Spinal cord (tissue), 10 donors: ENCODE measurements at places on chromosomes 3 and 15. TPM values are rescaled to one million over a fixed set of nuclear protein-coding genes. Genes with fewer than 3 reads are reported as not detected.

- no peaks in the 10 kb centered on the region for H3K4me1 ChIP-seq
- H3K36me3 ChIP-seq = no peaks in the 10 kb centered on the region
- H3K27ac ChIP-seq = no peak overlapping the region
- DNase-seq = no peak
- H3K27me3 ChIP-seq = no peaks in the 10 kb centered on the region
These were observed 29.0 kb upstream of the TBC1D5 start for GRCh38 chr3:17771177-17772017.

- H3K4me1 ChIP-seq = peaks cover 44% of the 10 kb centered on the region
- no peaks in the 10 kb centered on the region for H3K27me3 ChIP-seq
- H3K27ac ChIP-seq = no peak overlapping the region
- H3K4me3 ChIP-seq = no peak overlapping the region
These were observed 106.0 kb downstream of the LRIG1 start for GRCh38 chr3:66394753-66395249.

DNA sequence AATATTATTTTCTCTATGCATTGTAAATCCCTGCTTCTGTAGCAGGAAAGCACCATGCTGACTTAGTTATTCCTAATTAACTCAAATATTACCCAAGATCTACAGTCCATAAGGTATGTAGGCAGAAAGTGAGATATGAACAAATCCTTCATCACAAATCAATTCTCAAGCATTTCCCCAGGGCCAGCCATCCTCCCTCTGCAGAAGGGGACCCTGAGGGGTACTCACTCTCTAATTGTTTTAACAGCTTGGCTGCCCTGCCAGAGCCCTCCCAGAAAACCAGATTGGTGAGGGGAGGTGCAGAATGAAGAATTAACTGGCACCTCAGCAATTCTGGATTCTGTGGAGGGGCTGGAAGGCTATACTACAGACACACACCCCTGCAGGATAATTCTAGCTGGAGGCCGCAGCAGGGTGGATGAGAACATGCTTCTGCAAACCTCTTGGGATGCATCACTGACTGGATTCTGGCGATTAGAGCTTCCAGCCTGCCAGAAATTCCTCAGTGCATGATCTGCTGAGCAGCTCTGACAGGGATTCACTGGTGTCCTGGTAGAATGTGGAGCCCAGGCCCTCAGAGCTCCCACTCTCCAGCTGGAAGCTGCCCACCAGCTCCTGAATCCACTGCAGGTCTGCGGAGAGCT is 88.6 kb upstream of the HERC1 start:
- peaks cover 8% of the 10 kb centered on the region for H3K36me3 ChIP-seq
- H3K27me3 ChIP-seq = no peaks in the 10 kb centered on the region
- no peak for DNase-seq
- no peak overlapping the region for H3K27ac ChIP-seq
- H3K4me1 ChIP-seq = peaks cover 32% of the 10 kb centered on the region

- no peaks in the 10 kb centered on the region for H3K4me1 ChIP-seq
- H3K27ac ChIP-seq = no peak overlapping the region
- no peak for DNase-seq
- no peak overlapping the region for H3K4me3 ChIP-seq
These were observed 317.0 kb upstream of the TPRG1 start for GRCh38 chr3:188854772-188855149.

Gene SLC12A1
- 5.6 TPM for total RNA-seq

Gene CSPG4
- total RNA-seq = 19.7 TPM

- no peaks in the 10 kb centered on the region for H3K27me3 ChIP-seq
- no peak overlapping the region for H3K27ac ChIP-seq
- H3K4me1 ChIP-seq = no peaks in the 10 kb centered on the region
- no peak overlapping the region for H3K4me3 ChIP-seq
- no peak for DNase-seq
- no peaks in the 10 kb centered on the region for H3K36me3 ChIP-seq
These were observed 11.0 kb upstream of the RAB7A start for GRCh38 chr3:128714887-128715491.

DNA sequence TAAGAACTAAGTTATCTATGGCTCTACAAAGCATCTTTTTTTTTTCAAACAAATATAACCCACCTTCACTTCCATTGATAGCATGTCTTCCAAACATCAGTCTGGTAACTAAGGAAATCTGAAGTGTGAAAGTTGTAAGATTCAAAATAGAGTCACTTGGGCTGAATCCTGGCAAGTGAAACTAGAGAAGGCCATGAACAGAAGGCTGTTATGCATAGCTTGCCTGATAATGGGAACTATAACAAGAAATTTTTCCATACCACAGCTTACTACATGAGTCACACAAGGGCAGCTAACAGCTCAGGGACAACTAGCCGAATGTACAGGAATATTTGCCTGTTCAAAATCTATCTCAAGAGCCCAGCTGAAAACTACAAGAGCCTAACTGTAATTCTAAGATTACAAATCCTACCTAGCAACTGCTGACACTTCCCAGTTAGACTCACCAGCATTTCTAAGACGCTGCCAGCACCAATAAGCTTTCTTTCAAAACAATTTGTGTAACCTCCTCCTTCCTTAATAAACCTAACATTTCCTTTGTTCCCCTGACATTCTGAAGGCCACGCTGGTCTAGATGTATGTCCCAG is 1066.5 kb downstream of the PLOD2 start:
- H3K4me3 ChIP-seq = no peak overlapping the region
- no peak for DNase-seq
- H3K27ac ChIP-seq = no peak overlapping the region
- H3K36me3 ChIP-seq = no peaks in the 10 kb centered on the region
- H3K27me3 ChIP-seq = no peaks in the 10 kb centered on the region
- H3K4me1 ChIP-seq = no peaks in the 10 kb centered on the region

GRCh38 chr3:123587401-123587800 is 2.5 kb upstream of the HACD2 start:
- H3K4me3 ChIP-seq = no peak overlapping the region
- DNase-seq = no peak
- H3K4me1 ChIP-seq = no peaks in the 10 kb centered on the region
- no peaks in the 10 kb centered on the region for H3K36me3 ChIP-seq
- no peaks in the 10 kb centered on the region for H3K27me3 ChIP-seq

Gene CPNE9
- total RNA-seq = 3.3 TPM

DNA sequence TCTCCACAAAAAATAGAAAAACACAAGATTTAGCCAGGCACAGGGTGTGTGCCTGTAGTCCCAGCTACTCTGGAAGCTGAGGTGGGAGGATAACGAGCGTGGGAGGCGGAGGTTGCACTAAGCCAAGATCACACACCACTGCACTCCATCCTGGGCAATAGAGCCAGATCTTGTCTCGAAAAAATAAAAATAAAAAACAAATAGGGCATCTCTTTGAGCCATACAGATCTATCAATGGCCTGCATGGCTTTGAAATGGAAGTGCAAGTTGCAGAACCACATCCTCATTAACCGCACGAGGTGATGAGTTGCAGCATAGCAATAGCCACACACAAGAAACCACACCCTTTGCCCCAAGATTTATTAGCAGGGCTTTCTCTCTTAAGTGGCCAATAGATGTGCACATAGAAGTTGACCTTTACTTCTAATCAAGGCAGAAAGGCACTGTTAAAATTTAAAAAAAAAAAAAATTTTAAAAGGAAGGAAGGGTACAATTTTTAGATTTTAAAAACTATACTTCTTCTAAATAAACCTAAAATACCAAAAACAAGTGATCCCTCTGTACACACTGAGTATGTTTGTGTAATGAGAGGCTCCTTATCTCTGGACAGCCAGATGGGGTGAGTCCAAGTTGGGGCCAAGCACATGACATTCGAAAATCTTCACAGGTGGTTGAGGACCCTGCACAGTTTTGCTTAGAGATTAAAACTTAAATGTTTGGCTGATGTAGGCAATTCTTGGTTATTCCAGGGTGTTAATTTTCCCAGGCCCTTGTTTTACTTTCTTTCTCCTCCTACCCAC is 53.4 kb downstream of the FILIP1L start:
- H3K36me3 ChIP-seq = no peaks in the 10 kb centered on the region
- no peaks in the 10 kb centered on the region for H3K27me3 ChIP-seq
- H3K4me1 ChIP-seq = no peaks in the 10 kb centered on the region
- no peak overlapping the region for H3K27ac ChIP-seq

DNA sequence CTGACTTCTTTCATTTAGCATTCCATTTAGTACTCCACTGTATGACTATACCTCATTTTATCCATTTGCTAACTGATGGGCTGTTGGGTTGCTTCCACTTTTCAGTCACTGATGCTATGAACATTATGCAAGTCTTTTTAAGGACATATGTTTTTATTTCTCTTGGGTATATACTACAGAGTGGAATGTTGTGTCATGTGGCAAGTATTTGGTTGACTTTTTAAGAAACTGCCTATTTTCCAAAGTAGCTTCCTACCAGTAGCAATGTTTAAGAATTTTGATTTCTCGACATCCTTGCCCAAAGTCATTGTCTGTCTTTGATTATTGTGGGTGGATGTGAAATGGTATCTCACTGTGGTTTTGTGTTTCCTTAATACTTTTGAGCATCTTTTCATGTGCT is 110.1 kb upstream of the TPM1 start:
- no peaks in the 10 kb centered on the region for H3K36me3 ChIP-seq
- DNase-seq = no peak
- no peaks in the 10 kb centered on the region for H3K27me3 ChIP-seq
- H3K4me3 ChIP-seq = no peak overlapping the region

DNA sequence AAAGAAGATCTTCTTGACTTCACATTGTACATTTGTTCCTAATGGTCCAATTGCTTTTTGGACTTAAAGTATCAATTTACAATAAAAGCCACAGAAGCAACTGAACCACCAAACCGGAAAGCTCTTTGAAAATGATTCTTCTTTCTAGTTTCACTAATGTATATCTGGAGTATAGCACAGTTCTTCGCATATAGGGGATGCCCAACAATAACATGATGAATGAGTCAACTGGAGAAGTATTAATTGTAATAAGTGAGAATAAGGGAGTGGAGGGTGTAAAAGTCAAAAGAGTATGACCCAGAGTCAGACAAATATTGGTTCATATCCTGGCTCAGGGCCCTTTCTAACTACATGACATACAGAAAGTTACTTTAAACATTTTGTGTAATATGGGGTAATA is 425.2 kb downstream of the ZBTB20 start:
- no peak overlapping the region for H3K27ac ChIP-seq
- no peak for DNase-seq
- no peaks in the 10 kb centered on the region for H3K4me1 ChIP-seq
- H3K36me3 ChIP-seq = no peaks in the 10 kb centered on the region

DNA sequence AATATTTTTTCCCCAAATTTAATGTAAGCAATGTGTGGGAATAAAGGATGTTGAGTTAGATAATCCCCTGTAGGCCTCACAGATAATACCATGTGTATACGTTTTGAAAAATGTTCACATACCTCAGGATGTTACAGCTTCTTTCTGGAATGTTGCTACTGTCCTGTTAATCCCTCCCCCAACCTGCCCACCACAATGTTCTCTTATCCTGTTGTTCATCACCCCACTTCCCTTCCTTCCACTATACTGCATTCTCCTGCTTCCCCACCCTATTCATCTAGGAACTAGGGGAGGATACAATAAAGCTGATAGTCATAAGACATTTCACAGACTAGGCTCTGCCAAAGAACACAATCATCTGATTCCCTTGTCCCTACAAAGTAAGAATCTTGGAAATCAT is 92.1 kb downstream of the IGF2BP2 start:
- peak overlapping the region; percentile 8 for H3K27ac ChIP-seq
- no peak for DNase-seq
- H3K36me3 ChIP-seq = no peaks in the 10 kb centered on the region
- H3K4me3 ChIP-seq = no peak overlapping the region

Gene CHRNA7
- total RNA-seq = 14.3 TPM

- peak; percentile 16 for DNase-seq
- H3K27me3 ChIP-seq = no peaks in the 10 kb centered on the region
- no peaks in the 10 kb centered on the region for H3K4me1 ChIP-seq
- H3K27ac ChIP-seq = no peak overlapping the region
These were observed 152.1 kb upstream of the TBC1D5 start for GRCh38 chr3:17894434-17895060.

DNA sequence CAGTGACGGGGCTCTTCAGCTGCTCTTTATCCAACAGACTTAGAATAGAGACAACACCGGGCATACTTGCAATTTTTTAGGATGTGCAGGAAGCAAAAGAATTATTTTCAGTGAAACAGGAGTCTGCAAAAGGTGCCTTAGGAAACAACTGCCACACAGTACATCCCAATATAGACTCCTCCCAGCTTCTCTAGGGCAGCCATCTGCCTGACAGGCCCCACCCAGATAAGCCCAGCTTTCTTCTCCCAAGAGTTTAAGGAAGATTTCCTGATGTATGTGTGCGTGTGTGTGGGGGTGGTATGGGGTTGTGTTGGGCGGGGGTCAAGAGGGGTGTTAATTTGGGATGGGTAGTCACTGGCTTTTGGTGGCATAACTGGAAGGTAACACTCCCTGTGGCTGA is 21.5 kb downstream of the MAP2K1 start:
- H3K4me3 ChIP-seq = no peak overlapping the region
- no peak overlapping the region for H3K27ac ChIP-seq
- peaks cover 5% of the 10 kb centered on the region for H3K4me1 ChIP-seq
- no peak for DNase-seq
- H3K27me3 ChIP-seq = no peaks in the 10 kb centered on the region

Gene TLR9
- 0.11 TPM for total RNA-seq

Gene ACKR4
- 1.8 TPM for total RNA-seq

Gene TMEM41A
- 15.3 TPM for total RNA-seq

DNA sequence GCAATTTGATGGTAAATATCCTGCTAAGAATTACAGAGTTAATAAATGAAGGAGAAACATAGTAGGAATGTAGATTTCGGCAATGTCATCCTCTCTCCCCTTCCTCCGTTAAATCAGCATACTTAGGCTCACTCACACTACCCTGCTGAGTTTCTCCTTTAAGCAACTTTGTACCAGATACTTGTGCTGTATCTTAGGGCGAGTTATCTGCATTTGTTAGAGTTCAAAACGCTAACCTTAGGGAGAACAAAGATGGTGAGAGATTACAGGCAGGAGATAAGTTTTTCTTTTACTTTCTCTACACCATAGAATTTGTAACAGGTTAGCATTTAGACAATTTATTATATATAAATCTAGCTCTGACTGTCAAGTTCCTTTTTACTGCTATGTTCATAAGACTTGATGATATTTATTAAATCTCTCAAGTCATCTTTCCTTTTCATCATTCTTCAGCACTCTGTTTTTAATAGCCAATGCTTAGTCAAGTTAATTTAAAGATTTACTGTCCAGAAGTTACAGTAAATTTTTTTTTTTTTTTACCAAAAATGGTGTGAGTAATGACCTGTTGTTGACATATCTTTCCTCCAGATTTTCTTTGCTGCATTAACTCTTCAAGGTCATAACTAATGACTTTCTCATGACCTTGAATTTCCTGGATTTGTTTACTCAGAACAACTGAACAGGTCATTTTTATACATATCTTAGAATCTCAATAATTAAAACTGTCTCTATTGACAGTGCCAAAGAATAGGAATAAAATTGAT is 22.2 kb downstream of the SUCNR1 start:
- no peaks in the 10 kb centered on the region for H3K27me3 ChIP-seq
- no peaks in the 10 kb centered on the region for H3K36me3 ChIP-seq
- H3K4me3 ChIP-seq = no peak overlapping the region
- no peak overlapping the region for H3K27ac ChIP-seq
- H3K4me1 ChIP-seq = no peaks in the 10 kb centered on the region
